ENCODE measurements at places on chromosomes 11 and 22. TPM values are rescaled to one million over a fixed set of nuclear protein-coding genes. Genes with fewer than 3 reads are reported as not detected.

FGF19 gene
- 0.09 TPM for total RNA-seq

IRAG1 gene
- total RNA-seq = 0.04 TPM

GALNT18 gene
- total RNA-seq = 34.2 TPM

SMIM35 gene
- not detected for total RNA-seq

YPEL4 gene
- total RNA-seq = 0.11 TPM

KCNK4 gene
- total RNA-seq = not detected

RGL4 gene
- not detected for total RNA-seq

TESMIN gene
- total RNA-seq = 6.2 TPM

TEX12 gene
- total RNA-seq = not detected

OR52L1 gene
- total RNA-seq = not detected

KLHL35 gene
- total RNA-seq = 1.0 TPM

MRGPRE gene
- total RNA-seq = 0.11 TPM

SEZ6L gene
- total RNA-seq = not detected

GUCD1 gene
- total RNA-seq = 49.3 TPM

MMP12 gene
- total RNA-seq = 0.04 TPM

WT1 gene
- total RNA-seq = 5.8 TPM

OR52N4 gene
- total RNA-seq = not detected

ATF4 gene
- total RNA-seq = 372 TPM

XRRA1 gene
- 6.4 TPM for total RNA-seq

CCDC73 gene
- not detected for total RNA-seq

OR52B6 gene
- total RNA-seq = not detected

Measured in A549 treated with dexamethasone at 1 μM for 4 hours (cell line).